ENCODE measurements at places on chromosomes 12 and 14.

DNA sequence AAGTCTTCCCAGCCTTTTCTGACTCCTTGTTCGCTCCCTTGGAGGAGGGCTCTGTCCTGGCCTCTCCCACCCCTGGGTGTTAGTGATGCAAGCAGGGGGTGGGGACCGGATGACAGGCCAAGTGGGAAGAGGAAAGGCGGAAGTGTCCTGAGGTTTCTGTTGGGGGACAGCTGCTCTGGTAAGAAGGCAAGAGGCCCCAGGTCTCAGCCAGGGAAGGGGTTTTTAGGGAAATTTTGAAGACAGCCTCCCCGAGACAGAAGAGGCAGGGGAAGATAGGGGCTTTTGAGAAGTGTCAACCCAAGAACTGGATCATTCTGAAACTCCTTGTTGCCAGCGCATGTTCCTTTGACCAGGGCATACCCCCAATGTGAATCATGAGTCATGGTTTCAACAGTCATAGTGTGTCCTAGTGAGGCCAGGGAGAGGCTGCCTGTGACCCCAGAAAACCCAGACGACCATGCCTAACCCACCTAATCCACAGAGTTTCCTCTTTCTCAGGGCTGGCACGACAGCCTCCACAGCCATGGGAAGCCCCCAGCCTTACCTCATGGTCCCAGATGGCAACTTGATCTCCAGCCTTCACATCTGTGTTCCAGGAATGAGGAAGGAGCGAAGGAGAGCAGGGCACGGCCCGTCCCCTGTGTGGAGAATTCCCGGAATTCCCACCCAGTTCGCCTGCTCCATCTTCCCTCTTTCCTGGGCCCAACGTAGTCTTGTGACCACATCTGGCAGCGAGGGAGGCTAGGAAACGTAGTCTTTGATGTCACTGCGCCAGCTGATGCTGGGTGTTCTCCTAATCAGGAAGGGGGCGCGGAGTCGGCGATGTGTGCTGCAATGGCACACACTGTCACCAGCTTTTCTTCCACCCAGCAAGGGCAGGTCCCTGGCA, 4.9 kb upstream of the GPR132 start:
- peak; percentile 62 for DNase-seq

DNA sequence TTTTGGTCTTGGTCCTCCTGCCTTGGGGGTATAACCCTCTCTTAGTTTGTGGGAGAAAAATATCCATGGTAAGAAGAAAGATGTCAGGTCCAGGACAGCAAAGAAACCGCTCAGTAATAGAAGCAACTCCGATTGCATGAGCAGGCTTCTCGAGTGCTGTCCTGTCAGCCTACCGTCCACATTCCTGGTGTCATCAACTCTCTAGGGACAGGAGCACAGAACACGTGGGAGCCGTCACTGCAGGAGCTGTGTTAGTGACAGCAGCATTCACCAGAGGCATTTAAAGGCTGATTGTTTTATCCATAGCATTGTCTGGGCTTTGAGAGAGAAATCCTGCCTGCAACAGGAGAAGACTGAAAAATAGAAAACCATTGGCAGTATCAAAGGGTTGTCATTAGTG, 244.2 kb downstream of the CACNA1C start:
- no peak for DNase-seq

- no peak for DNase-seq
These were observed 80.0 kb downstream of the CIT start for GRCh38 chr12:119797090-119797489.

DNA sequence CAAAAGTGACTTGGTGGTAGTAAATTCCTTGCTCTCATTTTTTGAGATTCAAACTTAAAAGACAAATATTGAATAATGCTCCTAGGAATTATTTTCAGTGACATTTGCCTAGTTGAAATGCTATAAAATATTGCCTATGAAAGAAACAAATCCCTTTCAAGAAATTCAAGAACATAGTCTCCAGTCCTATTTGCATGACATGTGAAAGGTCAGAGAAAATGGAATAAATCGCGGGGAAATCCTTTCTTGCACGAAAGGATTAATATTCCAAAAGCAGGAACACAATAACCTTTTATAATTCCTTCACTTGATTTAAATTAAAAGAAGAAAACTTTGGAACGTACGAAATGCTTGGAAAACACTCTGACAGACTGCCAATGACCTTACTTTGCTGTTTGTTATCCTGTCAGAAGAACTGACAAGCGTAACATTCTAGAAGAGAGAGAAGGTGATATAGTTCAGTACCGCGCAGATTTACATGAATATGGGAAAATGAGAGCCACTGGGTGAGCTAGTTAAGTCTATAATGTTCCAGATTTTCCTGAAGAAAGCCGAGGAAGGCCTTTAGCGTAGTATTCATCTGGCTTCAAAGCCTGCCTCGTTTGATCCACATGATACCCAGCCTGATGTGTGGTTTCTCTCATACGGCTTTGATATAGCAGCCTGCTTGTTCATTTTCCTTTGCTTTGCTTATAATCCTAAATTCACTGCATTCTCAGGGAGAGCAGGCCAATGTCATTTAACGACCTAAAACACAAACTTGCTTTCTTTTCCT, 103.0 kb downstream of the PRIMA1 start:
- DNase-seq: no peak

- no peak for DNase-seq
These were observed 202.7 kb upstream of the GARIN6 start for GRCh38 chr12:99444859-99445316.

DNA sequence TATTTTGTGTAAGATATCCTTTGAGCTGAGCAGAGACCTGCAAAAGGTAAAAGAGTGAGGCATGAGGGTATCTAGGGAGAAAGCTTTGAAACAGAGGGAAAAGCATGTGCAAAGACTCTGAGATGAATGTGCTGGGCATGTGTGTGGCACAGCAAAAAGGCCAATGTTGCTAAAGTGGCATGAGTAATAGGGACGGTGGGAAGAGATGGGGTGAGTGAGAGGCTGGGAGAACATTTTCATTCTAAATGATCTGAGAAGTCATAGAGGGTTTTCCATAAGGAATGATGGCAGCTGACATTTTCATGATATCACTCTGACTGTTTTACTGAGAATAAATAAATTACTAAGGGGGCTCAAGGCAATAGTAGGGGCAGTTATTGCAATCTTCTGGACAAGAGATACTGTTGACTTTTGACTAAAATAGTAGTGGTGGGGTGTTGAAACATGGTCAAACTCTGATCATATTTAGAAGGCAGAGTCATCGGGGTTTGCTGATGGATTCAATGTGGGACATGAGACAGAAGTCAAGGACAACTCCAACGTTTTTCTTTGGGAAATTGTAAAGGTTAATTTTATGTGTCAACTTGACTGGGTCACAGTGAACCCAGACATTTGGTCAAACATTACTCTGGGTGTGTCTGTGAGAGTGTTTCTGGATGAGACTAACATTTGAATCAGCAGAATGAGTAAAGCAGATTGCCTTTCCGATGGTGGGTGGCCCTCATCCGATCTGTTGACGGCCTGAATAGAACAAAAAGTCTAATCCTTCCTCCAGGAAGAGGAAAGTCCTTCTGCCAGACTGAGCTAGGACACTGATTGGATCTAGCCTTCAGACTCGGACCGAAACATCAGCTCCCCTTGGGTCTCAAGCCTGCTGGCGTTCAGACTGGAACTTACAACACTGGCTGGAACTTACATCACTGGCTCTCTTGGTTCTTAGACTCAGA, 193.9 kb upstream of the PLXNC1 start:
- no peak for DNase-seq

- no peak for DNase-seq
These were observed 6.2 kb upstream of the KRT86 start for GRCh38 chr12:52268212-52268611.

DNA sequence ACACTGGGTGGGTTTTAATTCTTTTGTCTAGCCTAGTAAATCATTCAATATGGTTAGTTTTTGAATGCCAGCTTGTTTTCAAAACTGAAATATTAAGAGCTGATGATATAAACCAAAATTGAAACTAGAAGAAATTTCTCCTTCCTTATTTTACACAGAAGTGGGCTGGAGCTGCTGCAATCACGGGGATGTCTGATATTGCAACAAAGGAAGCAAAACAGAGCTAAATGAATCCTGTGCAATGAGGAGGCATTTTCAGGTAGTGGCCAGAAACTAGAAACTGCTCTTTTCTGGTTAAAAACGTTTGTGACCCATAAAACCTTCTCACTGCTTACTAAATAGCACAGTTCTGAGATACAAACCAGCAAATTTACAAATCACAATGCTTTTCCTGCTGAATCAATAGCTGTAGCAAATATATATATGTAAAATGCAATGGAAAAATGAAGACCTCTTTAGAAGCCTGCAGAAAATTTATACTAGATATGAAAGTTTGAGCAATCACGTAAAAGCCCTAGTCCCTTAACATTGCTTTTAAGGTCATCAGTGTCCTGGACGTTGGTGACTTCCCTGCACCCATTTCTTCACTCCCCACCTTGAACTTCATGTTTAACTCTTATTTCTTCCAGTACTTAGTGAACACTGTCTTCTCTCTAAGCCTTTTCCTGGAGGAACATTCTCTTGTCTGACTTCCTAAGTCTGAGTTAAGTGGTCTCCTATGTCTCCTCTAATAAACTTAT, 15.9 kb upstream of the LRRK2 start:
- DNase-seq: no peak

DNA sequence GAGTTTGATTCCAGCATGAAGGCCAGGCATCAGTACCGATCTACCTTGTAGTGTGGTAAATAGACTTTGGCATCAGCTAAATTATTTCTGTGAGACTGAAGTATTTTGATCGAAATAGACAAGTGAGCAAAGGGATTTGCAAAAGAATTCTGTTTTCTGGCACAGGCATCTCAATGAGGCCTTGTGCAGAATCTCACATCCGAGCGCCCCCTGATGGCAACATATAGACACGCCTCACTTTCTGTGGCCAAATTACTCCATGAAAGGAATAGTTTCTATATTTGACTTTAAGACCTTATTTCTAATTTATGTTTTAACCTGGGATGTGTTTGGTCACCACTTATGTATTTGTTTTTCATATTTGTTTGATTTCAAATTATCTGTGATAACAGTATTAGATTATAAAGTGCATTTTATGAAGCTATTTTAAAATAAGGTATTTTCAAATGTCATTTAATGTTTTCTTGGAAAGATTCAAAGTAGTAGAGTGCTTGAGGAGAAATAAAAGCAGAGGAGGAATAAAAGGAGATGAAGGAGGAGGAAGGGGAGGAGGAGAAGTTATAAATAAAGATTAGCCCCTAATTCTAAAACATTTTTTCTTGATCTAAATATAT, 731.9 kb downstream of the NRXN3 start:
- DNase-seq: no peak

GRCh38 chr12:93785249-93786010, 108.3 kb downstream of the CRADD start:
- peak; percentile 56 for DNase-seq

DNA sequence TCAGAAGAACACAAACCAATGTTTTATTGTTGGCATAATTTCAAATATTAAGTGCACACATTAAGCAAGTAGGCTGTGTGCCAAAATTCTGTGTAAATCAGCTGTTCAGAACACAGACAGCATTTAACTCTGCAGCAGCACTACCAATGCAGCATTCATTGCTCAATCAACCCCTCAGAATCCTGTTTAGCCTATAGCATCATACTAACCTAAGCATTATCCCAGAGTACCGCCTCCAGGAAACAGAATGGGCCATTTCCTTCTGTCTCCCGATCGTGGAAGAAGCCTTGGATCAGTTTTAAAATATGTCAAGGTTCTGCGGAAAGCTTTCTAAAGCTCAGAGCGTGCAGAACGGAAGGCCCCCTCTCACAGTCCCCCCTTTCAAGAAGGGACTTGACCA, 3.3 kb downstream of the IL26 start:
- DNase-seq: no peak

DNA sequence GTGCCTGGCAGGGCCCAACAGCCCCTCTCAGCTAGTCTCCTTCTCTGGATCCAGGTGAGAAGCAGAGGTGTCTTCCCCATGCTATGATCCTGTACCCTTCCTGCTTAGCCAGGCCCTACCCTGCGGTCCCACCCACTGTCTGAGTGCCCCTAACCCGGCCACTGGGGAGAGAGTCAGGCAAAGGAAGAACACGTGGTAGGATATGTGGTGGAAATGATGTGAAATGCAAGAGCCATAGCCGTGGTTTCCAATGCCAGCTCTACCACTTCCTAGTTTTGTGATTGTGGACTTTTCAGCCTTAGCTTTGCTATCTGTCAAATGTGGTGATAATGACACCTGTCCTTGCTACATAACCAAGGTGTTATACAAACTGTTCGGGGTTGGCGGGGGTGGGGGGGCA, 15.8 kb downstream of the KRT2 start:
- no peak for DNase-seq

DNA sequence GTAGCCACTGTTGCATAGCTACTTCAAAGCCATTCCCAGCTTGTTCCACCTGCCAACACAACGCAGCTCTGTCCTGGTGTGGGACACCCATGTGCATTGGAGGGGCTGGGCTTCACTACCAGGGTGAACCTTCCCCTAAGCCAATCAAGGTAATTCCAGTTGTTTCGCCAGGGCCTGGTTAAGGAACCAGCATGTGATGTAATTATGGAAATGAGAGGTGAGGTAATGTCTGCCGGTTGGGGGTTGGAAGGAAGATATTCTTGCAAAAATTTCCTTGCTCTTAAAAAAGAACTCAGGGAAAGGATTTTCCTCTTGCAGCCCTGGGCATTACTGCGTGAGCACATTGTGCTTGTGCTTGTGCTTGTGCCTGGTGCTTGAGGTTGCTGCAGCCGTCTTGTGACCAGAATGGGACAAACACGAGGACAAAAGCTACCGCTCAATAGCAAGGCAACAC, 14.9 kb downstream of the TUBA1C start:
- no peak for DNase-seq

DNA sequence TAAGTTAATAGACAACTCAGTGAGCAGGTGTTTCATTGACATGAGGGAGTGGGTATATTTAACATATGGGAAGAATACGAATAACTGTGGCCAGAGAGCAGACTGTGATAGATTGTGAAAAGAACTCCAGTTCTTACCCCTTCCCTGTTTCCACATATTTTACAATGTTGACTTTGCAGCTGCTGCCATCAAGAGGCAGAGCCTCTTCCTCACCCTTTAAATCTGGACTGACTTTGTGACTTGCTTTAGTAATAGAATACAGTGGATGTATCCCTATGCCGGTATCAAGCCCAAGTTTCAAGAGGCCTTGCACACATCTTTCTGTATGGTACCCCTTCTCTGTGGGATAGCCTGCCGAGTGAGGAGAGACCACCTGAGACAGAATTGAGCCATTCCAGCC, 356.7 kb downstream of the ETNK1 start:
- no peak for DNase-seq

- no peak for DNase-seq
These were observed 95.2 kb upstream of the HMGA2 start for GRCh38 chr12:65728848-65729793.

DNA sequence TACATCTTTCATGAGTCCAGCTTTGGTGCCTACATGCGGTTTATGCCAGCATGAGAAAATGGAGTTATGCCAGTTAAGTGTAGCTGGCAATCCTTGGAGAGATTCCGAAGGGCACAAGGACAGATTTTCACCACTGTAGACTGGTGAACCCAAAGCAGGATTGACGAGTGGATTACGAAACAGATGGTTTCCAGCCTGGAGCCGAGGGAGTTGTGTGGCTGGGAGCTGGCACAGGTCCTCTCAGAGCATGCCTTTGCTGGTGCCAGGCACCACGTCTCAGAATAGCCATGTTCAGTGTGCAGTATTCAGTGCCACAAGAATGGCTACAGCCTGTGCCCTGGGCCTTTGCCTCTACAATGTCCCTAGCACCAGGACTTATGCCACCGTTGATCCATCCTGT, 13.2 kb downstream of the KCNH3 start:
- DNase-seq: no peak

- DNase-seq: no peak
These were observed 52.1 kb downstream of the LGMN start for GRCh38 chr14:92696366-92696765.

GRCh38 chr14:103133210-103134140, 10.2 kb downstream of the TNFAIP2 start:
- DNase-seq: no peak

- DNase-seq: no peak
These were observed 1674.7 kb upstream of the SEL1L start for GRCh38 chr14:83208341-83208740.
